ENCODE measurements at places on chromosomes 11 and 22.

DNA sequence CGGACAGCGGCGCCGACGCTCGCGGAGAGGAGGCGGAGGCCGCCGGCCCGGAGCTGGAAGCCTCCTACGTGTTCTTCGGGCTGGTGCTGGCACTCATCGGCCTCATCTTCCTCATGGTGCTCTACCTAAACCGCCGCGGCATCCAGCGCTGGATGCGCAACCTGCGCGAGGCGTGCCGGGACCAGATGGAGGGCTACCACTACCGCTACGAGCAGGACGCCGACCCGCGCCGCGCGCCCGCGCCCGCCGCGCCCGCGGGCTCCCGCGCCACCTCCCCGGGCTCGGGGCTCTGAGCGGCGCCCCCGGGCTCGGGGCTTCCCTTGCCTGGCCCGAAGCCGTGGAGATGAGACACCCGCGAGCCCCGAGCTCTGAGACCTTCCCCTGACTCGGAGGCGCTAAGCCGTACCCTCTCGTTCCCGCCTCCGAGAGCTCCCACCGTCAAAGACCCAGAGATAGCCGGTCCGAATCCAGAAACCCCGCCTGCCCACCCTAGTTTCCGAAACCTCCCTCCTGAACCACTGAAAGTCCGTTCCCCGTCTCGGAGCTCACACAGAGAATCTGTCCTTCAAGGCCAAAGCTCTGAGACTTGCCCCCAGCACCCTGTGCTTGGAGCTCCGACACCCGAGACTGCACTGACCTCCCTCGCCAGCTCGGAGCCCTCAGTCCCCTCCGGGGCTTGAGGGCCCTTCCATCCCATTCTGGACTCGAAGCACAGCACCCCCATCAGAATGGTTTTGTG, 1.5 kb downstream of the TPBGL start:
- DNase-seq = no peak

DNA sequence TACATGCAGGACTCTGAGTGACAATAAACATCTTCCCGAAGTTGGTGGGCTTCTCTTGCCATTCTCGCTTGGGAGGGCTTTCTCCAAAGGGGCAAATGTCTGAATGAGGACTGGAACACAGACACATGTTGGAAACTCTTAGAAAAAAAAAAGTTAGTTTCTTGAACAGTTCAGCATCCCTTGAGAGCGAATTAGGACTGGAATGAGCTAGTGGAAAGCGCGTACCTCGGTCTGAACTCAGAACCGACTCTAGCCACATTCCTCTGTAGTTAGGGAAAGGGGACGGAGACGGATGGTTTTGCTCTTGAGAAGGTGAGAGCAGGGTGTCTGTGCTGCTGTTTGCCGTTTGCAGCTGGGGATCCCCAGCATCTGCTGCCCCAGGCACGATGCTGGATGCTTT, 517.3 kb downstream of the TBC1D22A start:
- no peak for DNase-seq

DNA sequence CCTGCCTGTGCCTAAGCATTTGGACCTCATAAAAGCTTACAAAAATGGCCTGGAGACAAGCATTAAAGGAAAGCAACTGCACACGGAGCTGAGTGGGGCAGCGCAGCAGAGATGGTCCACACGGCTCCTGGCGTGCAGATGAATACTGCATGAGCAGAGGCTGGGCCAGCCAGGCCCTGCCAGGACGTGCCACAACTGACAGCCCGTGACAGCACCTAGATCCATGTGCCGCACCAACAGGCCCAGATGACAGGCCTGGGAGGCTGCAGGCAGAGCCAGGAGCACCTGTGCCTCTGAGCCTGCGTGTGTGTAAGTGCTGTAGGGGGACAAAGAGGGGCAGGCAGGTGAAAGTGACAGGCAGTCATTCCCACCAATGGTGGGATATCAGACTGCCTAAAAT, 33.4 kb downstream of the MICAL3 start:
- no peak for DNase-seq

GRCh38 chr11:68352591-68352990, 40.2 kb downstream of the LRP5 start:
- DNase-seq = no peak

GRCh38 chr11:92137747-92138146, 86.9 kb upstream of the FAT3 start:
- DNase-seq = no peak

DNA sequence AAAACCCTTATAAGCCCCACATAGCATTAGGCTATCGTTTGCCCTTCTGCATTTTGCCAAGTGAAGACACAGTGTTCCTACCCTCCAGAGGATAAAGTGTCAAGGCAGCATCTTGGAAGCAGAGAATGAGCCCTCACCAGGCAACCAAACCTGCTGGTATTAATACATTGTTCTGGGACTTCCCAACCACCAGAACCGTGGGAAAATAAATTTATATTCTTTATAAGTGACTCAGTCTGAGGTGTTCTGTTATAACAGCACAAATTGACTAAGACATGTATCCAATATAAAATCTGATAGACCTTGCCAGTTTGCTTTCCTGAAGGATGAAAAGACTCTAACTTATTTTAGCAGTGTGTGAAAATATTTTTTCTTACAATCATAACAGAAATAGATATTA, 792.5 kb upstream of the LRRC4C start:
- no peak for DNase-seq

GRCh38 chr22:39284983-39285382, 34.4 kb downstream of the RPL3 start:
- DNase-seq = no peak

- DNase-seq = no peak
Observed at GRCh38 chr11:28269586-28269985, 161.4 kb downstream of the METTL15 start.

GRCh38 chr11:70159627-70160570, 43.2 kb upstream of the FADD start:
- no peak for DNase-seq

GRCh38 chr22:50008151-50009040, 4.2 kb downstream of the IL17REL start:
- no peak for DNase-seq

- DNase-seq = no peak
Observed at GRCh38 chr11:74683279-74683871, 47.9 kb downstream of the CHRDL2 start.

DNA sequence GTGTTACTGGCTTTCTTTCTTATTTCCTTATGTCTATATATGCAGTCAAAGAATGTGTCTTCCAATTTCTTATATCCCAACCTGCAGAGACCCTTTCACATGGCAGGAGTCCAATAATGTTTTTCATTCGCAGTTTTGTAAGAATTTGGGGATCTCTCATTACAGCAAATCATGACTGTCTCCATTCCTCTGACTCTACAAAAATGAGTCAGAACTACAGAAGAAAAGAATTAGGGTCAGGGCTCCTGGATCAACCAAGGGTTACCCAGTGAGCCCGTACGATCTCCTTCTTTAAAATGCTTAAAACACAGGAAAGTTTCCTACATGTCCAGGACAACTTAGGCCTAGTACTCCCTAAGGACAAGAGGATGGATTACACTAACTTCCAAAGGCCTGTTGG, 42.2 kb downstream of the RPUSD4 start:
- no peak for DNase-seq

DNA sequence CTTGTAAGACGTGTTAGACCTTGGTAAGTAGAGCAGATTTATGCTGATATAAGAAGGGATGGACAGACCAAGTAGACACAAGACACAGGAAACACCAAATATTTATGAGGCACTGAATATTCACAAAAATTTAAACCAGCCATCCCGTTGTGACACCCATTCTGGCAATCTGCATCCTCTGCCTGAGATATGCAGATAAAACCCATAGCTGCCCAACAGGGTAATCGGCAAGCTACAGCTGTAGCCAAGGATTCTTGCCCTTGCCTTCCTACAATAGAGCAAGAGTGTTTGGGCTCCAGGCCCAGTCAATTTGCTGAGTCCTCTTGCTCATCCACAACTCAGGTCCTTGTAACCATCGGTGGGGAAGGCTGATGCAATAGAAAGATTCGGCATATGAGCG, 18.5 kb upstream of the MPZL2 start:
- DNase-seq = no peak

DNA sequence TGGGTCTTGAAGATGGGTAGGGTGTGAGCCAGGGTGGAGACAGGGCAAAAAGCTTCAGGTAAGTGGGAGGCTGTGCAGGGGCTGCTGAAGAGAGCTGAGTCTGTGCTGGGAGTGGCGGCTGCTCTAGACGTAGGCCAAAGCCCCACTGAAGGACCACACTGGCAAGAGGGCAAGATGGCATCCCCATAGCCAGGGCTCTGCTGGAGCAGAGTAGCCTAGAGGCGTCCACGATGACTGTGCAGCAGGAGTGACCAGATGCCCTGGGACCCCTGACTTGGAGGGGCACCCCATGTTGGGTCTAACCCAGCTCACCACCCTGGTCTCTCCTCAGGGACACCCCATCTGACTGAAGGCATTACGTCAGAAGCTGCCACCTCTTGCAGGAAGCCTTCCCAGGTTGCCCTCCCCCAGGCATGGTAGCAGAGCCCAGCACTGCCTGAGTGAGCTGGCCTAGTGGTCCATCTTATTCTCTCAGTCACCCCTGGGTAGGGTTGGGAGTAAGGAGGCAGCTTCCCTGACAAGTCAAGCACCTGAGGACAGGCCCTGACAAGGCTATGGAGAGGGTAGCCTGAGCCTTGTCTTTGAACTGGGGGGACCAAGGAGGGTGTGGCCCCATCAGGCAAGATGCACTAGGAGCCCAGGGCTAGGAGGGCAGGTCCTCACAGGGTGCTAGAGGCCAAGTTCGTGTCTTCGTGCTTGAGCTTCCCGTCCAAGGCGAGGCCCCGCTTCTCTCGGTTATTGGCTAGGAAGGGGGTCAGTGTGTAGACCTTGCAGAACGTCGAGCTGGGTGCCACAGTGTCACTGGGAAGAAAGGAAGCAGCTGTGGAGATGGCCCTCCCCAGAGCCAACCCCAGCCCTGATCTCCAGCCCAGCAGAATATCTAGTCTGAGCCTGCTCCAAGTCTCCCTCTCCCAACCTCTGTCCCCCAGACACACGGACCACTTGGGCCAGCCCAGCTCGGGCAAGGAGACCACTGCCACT, 33.1 kb downstream of the TPBGL start:
- DNase-seq = no peak

GRCh38 chr11:75654314-75654713, 14.5 kb downstream of the MAP6 start:
- no peak for DNase-seq

GRCh38 chr22:17043521-17043920, 35.5 kb upstream of the GAB4 start:
- no peak for DNase-seq

DNA sequence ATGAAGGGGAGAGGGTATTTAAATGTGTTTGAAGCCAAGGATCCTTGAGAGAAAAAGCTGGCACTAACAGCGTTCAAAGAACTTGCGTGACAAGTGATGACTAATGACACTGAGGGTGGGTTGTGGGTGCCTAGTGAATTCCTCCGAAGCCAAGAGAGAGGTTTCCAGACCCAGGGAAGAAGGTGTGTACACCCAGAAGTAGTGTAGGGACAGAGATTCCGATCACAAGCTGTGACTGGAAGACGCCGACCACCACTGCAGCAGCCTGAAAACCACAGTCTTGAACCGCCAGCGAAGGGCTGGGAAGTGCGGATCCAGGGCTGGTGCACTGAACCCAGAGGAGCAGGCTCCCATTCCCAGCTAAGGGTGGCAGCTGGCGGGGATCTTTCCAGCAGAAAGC, 9.5 kb downstream of the PPARA start:
- no peak for DNase-seq

- DNase-seq = no peak
Observed at GRCh38 chr22:40345815-40346184, 500 bp upstream of the ADSL start.

- no peak for DNase-seq
Observed at GRCh38 chr11:35914816-35915215, 29.0 kb upstream of the LDLRAD3 start.

- peak; percentile 55 for DNase-seq
Observed at GRCh38 chr11:118956094-118956846, at the start of gene UPK2. Gene UPK2 (plus strand): TSS chr11:118956298. CDS start chr11:118956351, 53 bp downstream.

- DNase-seq = no peak
Observed at GRCh38 chr22:24117942-24118341, 63.3 kb upstream of the SUSD2 start.

DNA sequence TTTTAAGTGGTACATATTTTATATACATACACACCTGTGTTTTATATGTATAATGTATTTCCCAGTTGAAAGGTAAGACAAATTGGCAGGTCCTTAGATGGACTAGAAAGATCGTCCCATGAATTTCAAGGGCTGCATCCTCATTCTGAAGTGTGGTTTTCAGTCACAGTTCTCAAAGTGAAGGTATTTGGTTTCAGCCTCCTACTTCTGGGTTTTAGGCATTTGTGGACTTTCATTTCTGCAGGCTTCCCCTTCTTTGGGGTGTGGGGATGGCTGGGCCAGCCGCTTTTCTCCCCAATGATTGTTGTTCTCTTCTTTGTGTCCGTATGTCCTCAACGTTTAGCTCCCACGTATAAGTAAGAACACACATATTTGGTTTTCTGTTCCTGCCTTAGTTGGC, 10.0 kb downstream of the DCPS start:
- no peak for DNase-seq

GRCh38 chr11:114479331-114479730, 40.1 kb downstream of the REXO2 start:
- DNase-seq = no peak

DNA sequence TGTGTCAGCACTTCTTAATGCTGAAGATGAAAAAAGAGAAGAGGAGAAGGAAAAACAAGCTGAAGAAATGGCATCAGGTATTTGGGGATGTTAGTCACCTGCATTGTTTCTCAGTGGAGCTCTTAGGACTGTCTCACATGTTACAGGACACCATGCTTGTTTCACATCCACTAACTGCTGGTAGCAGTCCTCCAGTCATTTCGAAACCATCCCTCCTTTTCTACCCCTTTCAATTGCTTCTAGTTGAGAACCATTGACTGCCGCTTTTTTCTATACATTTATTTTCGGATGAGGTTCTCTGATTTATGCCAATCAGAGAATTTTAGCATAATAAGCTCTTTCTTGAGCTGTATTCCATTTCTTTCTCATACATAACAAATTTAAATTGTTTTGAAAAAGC, 21.5 kb downstream of the BIRC2 start:
- DNase-seq = no peak

DNA sequence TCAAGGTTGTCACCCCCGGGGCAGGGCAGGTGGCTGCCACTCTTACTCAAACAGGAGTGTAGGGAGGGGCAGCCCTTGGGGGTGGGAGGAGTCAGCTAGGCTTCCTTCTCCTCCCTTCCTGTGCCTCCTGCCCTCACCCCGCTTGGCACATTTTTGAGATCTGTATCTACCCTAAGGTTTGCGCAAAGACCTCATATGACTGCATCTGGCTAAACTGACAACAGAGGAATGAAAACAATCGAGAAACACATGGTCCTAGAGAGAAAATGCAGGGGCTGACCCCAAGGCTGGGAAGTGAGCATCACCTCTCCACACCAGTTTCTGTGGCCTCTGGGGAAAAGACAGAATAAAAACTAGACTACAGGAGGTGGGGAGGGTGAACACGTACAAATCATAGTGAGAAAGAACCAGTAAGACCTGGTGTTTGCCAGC, 28.1 kb downstream of the IGSF9B start:
- no peak for DNase-seq

DNA sequence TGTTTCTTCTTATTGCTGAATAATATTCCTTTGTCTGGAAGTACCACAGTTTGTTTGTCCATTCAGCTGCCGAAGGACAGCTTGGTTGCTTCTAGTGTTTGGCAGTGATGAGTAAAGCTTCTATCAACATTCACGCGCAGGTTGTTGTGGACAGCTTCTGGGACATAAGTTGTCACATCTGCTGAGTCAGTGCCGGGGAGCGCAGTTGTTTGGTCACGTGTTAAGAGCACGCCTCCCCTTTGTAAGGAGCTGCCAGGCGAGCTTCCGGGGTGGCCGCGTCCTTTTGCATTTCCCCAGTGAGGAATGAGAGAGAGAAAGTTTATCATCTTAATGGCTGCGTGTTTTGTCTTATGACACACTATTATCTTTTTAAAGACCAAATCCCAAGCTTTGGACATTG, 30.3 kb downstream of the SAMM50 start:
- DNase-seq = no peak

- no peak for DNase-seq
Observed at GRCh38 chr11:27192184-27192583, 151.6 kb downstream of the BBOX1 start.

All from right renal pelvis (tissue), 4 donors.